ENCODE measurements at places on chromosomes 4 and X.

DNA sequence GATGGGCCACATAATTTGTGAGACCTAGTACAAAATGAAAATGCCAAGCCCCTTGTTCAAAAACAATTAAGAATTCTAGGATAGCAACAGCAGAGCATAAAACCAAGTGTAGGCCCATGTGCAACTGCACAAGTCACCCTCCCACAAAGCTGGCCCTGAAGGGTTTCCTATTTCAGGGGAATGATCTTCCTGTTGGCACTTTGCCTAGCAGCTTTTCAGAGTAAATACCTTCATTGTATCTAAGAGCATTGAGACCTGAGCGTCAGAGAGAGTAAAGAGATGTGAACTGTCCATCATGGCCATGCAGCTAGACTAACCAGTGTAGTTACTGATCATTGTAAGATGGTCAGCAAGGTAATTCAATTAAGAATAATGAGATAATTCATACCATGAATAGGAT, 113.6 kb downstream of the CNKSR2 start:
- no peak for DNase-seq

GRCh38 chrX:13194291-13195103, 125.4 kb downstream of the ATXN3L start:
- DNase-seq = no peak

GRCh38 chr4:148044912-148045352, 313.0 kb downstream of the ARHGAP10 start:
- DNase-seq = peak; percentile 43

DNA sequence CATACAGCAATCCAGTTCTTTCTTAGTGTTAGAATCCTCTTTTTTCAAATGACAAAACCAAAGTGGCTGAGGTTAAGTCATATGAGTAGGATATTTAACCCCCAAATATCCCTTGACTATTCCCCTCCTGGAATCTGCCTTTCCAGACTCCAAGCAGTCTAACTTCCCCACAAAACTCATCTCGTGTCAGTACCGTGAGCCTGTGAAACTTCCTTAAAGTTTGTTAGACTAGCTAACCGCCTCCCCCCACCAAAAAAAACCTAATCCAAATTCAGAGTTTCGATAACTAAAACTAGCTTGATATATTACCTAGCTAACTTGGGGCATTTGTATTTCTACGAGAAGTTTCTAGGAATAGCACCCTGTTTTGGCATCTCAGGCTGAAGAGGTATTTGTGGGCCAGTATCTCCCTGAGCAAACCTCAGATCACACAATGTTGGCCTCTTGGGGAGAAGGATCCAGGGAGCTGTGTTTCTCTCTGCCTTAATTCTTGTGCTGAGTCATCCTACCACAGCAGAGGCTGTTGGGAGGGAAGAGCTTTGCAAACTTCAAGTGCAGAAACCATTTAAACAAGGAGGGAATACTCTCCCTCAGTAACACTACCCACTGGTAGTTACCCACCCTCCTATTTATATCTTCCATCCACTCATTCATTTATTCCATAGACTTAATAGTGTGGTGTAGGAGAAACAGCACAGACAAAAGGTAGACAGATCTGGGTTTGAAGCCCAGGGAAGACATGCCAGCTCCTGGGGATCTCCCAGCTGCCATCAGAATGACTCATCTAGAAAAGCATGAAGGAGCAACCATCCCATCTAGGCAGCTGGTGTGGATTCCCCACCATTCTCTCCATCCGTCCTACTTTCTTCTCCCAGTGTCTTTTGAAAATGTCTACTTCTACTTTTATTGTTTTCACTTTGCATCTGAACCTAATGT, 39.3 kb upstream of the TXK start:
- DNase-seq = no peak

- no peak for DNase-seq
Observed at GRCh38 chr4:109914322-109914721, 1.6 kb downstream of the EGF start.

DNA sequence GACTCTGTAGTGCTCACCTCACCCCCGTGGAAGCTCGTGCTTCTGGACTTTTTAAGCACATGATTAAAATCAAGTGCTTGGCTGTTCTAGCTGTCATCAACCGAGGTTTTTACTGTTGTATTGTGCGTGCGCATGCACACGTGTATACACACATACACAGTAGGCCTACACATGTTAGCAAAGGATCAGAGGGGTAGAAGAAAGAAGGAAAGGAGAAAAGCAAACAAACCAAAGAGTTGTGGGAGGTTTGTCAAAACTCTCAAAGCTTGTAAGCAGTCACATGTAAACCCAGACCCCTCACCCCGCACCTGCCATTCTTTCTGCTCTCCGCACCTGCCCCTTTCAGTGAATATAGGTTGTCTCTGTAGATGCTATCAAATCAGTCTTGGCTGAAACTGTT, 311.8 kb downstream of the HS3ST1 start:
- no peak for DNase-seq

DNA sequence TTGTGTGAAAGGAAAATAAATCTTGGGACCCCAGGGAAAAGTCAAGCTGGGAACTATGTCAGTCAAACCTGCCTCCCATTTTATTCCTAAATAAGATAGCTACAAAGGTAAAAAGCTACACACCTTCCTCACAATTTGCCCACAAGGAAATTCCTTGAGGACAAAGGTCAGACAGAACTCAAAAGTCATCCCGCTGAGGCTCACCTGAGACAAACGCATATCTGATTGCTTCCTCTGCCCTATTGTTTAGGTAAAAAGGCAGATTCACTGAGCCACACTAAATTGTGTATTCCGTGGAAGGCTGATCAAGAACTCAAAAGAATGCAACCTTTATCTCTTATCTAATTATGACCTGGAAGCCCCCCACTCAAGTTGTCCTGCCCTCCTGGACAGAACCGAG, 58.7 kb upstream of the MAML3 start:
- no peak for DNase-seq

DNA sequence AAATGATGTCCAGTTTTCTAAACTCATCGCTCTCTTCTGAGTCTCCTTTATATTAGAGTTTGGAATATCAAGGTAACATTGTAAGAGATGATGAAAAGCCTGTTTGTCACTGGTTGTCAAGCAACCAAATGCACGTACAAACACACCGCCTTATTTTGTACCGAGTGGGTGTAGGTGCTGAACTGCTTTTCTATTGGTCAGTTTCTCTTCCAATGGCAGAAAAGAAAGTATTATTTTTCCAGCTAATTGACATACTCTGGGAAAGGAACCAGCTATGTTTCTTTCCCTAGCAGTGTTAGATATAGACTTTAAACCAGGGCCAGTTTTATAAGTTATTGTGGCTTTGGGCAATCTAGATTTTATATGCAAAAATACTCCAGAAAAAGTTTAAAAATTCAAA, 6.6 kb upstream of the PPM1K start:
- DNase-seq = no peak

DNA sequence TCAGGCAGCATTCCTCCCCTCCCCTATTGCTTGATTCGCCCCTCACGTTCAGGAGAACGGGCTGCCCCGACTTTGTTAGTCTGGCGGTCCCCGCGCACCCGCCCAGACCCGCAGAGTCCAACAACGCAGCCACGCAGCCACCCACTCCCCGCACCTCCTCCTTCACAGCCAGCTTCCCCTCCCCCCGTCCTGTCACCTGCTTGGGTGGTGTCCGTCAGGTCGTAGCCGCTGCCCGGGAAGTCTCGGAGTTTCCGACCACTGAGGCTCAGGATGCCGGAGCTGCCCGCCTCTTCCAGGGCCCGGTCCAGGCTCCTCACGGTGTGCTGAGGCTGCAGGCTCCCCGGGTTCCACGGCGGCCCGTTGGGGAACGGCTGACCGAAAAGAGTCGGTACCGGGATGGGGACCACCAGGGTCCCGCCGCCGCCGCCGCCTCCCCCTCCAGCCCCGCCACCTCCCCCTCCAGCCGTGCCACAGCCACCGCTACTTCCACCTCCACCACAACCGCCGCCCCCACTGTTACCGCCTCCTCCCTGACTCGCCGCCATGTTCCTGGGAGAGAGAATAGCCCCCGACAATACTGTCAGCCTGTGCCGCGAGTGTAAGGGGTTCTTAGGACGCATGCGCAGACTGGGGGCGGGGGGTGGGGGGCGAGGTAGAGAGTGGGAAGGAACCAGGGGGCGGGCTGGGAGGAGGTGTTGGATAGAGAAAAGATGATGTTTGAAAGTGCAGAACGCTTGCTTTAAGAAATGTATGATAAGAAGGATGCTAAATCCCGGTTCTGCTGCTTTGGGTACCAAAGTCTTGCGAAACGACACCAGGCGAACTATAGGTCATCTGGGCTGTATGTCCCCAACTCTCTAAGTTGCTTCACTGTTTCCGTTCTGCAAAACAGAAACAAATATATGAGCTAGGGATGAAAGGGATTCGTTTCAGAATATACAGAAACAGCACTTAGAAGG, at the start of gene LRCH2:
Gene LRCH2 (minus strand): TSS at position 600 of the 959 bp plus-strand sequence. CDS start 55 bp downstream, at position 545.
- DNase-seq = no peak

GRCh38 chr4:156983366-156983765, 11.8 kb upstream of the PDGFC start:
- no peak for DNase-seq

- DNase-seq = no peak
Observed at GRCh38 chr4:12791536-12791935, 692.6 kb downstream of the RAB28 start.

GRCh38 chr4:13665701-13666660, 38.5 kb upstream of the BOD1L1 start:
- DNase-seq = no peak

DNA sequence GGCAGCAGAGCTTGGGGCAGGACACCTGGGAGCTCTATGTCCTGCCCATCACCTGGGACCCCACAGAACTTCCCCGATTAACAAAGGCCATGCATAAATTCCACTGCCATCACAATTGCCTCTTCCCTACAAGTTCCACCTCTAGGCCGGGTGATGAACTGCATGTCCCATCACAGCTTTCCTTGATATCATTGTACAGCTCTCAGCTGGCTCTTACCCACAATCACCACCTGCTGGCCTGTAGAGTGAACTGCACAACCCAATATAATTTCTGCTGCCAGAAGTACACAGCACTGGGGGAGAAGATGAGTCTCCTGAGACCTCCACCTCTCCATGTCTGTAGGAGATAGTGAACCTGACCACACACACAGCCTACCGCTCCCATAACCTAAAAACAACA, 285.0 kb upstream of the AADAT start:
- peak; percentile 18 for DNase-seq

DNA sequence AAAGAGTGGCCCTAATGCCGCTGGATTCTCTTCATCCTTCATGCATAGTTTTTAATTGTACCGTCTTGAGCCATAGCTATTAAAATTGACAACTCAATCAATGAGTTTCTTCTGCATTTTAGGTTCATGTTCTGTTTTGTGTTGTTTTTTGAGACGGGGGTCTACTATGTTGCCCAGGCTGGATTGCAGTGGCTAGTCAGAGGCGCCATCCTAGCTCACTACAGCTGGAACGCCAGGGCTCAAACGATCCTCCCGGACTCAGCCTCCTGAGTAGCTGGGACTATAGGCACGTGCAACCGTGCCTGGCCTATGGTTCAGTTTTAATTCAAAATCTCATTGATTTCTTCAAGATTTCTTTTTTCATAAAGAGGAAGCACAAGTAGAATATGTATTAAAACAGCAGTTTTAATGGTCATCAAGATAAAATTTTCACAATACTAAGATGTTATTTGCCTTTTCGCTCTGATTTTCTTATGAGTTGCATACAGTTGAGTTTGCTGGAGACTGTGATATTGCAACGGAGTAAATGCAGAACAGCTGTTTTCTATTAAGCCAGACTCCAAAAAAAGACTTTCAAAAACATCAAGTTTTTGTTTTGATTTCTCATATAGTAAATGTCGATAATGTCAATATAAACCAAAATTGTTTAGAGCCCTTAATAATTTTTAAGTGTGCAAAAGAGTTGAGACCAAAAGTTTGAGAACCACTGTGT, 1.1 kb upstream of the STX18 start:
- DNase-seq = no peak

DNA sequence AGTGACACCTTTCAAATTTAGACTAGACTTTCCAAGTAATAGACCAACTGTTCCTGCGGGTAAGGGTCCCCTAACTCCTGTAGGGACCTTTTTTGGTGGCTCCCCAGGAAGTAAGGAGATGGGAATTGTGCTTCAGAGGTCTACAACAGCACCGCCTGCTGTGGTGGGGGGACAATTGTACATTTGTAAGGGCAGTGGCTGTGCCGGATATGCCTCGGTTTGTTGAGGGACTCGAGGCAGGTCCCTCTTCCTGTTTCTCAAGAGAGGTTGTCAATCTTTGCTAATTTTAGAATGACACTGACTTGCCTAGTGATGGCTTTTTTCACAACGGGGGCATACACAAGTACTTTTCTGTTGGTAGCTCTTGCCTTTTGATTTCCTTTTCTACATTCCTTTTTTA, 15.5 kb upstream of the HSD17B11 start:
- no peak for DNase-seq

All from GM12891 (cell line).